ENCODE measurements at places on chromosomes 4 and X.

- DNase-seq, result no peak
Measured at GRCh38 chrX:118347736-118348135, 1.8 kb downstream of the WDR44 start.

DNA sequence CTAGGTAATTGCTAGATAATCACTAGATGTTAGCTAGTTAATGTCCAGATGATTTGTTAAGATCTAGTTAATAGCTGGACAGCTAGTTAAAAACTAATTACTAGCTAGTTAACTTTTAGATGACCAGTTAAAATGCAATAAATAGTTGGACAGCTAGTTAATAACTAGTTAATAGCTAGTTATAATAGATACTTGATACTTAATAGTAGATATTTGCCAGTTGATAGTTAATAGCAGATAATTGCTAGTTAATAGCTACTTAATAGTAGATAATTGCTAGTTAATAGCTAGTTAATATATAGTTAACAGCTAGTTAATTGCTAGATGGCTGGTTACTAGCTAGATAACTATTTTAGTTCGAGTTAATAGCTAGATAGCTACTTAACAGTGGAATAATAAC lies 631.4 kb upstream of the CT83 start:
- DNase-seq, result no peak

- no peak for DNase-seq
Measured at GRCh38 chr4:11495291-11495690, 66.6 kb upstream of the HS3ST1 start.

- DNase-seq, result no peak
Measured at GRCh38 chr4:150960818-150961217, 54.3 kb downstream of the LRBA start.

DNA sequence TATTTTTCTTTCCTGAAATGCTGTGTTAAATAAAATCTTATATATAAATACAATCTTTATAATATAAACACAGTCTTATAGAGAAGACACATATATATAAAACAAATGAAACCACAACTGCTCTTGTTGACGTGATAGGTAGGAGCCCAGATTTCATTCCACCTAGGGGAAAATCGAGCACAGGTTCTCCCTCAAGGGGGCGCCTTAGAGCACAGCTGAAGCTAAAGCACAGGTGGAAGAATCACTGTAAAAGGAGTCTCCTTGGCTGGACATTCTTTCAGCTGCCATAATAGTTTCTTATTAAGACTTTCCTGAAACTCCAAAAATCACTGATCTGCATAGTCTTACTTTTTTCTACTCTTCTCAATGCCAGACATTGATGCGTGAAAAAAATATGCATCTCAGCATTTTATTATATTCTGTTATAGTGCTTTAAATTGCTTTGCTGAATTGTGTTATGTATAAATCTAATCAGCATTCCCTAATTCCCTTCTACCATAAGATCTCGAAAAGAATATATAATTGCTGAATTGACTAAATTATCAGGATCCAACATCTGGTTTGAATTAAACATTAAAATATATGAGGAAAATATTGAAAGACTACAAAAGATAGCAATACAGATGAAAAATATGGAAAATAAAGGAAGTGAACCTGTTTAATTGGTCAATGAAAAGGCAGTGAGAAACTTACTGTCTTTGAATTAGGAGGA lies 25.5 kb upstream of the RXFP1 start:
- no peak for DNase-seq

GRCh38 chrX:19611636-19612376 lies 96.5 kb upstream of the MAP3K15 start:
- DNase-seq, result no peak

DNA sequence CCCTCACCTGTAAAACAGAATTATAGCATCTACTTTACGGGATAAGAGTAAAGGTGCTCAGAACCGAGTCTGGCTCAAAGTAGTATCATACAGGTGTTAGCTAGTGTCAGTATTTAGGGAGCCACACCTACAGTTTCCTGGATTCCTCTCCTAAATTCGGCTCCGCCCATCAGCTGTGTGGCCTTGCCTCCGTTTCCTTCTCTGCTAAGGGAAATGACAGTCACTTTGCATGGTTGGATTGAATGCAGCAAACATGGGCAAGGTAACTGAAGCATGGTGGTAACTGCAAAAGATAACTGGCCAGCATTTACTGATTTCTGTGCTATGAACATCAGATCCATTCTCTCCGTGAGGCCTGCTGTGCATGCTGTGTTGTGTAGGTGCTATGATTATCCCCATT lies 2.8 kb downstream of the PPP1R3F start:
- no peak for DNase-seq

DNA sequence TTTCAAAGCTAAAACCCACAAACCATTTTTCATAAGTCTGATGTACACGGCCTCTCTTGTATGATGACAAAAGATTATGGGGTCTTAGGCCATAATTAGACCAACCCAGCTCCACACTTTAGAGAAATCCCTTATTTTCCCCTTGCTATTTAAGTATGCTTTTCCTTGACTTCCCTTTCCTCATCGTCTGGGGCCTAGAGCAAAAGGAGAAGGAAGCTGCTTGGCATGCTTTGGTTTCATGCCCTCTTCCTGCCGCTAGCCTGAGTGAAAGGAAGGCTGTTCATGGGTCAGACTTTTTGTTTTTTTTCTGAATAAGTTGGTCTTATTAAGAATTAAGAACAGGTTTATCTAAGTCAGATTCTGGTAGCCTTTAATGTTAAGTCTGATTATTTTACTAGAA lies 10.6 kb upstream of the RASGEF1B start:
- no peak for DNase-seq

DNA sequence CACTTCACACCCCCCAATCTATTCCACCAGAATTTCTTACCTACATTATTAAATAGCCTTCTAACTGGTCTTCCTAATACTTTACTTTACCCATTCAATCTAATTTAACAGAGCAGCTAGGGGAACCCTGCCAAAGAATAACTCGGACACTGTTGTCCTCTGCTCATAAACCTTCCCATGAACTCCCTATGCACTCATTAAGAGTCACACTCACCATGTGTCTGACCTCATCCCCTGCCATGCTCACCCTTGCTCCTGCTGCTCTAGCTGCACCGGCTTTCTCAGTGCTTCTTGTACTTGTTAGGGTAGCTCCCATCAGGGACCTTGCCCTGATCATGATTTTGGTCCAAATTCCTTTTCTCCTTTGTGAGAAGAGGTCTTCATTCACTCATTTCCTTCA lies 54.6 kb upstream of the GUCY1A1 start:
- no peak for DNase-seq

GRCh38 chr4:127251423-127251822 lies 381.3 kb upstream of the INTU start:
- no peak for DNase-seq

DNA sequence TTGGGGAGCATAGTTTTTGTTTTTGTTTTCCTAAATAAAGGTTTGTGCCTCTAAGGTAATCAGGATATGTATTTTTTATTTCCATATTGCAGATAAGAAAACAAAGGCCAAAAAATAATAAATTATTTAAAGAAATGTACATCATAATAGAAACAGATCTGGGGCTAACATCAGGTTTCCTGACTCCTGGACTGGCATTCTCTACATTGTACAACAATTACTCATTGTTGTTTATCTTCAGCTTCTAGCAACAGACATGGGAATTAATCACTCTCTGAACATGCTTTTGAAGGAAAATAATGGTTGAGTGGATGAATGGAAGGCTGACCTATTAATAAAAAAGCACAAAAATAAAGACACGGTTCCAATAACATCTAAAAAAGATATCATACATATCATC lies 146.2 kb downstream of the KCNIP4 start:
- no peak for DNase-seq

GRCh38 chrX:144586756-144587155 lies 660.5 kb upstream of the SPANXN1 start:
- no peak for DNase-seq

DNA sequence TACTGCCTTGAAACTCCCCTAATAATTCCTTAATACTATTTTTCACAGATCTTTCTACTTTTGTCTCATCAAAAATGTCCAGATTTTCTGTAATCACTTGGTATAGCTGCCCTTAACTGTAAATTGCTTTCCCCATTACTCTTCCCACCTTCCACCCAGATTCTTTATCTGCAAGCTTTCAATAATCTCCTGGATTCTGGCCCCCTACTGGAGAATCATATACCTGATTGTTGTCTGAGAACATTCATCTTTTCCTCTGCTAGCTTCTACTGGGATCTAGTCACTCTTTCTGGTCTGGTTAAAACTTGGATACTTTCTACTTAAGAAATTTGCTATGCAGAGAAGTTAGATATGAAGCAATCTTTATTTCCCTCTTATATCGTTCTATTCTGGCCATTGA lies 552.6 kb downstream of the PCDH19 start:
- no peak for DNase-seq

- DNase-seq, result no peak
Measured at GRCh38 chr4:41257257-41257901, 651 bp downstream of the UCHL1 start.

DNA sequence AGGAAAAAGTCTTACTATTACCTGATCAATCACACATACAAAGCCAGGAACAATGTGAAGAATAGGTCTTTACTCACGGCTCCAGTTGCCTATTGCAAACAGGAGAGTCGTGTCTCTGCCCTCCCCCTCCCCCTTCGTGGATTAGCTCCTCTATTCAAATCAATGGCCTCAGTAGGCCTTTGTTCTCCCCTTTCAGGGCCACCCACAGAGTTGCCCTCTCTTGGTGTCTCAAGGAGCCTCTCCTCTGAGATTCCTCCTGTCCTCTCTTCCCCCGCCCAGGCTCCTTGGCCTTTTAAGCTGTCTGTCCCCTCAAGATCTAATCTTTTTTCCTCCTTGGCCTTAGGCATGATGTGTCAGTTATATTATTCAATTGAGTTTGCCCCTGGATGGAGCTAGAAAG lies 107.2 kb upstream of the NALF2 start:
- no peak for DNase-seq

GRCh38 chr4:55507612-55508011 lies 39.1 kb downstream of the CLOCK start:
- DNase-seq, result no peak

DNA sequence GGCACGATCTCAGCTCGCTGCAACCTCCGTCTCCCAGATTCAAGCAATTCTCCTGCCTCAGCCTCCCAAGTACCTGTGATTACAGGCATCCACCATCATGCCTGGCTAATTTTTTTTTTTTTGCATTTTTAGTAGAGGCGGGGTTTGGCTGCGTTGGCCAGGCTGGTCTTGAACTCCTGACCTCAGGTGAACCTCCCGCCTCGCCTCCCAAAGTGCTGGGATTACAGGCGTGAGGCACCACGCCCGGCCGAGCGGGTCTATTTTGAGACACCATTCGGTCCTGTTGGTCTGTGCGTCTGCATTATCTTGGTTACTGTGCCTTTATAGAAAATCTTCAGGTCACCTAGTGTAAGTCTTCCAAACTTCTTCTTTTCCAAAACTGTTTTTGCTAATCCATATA lies 21.7 kb upstream of the RGS12 start:
- no peak for DNase-seq

GRCh38 chr4:176499518-176499917 lies 179.8 kb downstream of the SPCS3 start:
- no peak for DNase-seq

GRCh38 chr4:168092176-168092712 lies at the start of gene ANXA10:
Gene ANXA10, plus strand, starts transcription at chr4:168092537. Its CDS starts 164 bp downstream, at chr4:168092701.
- no peak for DNase-seq

DNA sequence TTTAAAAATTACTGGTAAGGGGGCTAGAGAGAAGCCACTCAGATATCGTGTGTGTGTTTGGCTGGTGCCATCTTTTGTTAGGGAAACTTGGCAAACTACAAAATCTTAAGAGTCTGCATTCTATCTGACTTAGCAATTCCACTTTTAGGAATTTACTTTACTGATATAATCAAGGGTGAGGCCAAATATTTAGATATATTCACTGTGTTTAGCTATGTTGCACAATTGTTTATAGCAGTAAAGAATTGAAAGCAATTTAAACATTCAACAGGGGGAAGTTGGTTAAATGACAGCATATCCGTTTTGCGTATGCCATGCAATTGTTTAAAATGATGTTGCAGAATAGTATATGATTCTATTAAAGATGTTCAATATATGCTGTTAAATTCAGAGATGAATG lies 6.4 kb upstream of the HERC3 start:
- no peak for DNase-seq

GRCh38 chrX:110341189-110342035 lies 17.2 kb upstream of the RTL9 start:
- no peak for DNase-seq

DNA sequence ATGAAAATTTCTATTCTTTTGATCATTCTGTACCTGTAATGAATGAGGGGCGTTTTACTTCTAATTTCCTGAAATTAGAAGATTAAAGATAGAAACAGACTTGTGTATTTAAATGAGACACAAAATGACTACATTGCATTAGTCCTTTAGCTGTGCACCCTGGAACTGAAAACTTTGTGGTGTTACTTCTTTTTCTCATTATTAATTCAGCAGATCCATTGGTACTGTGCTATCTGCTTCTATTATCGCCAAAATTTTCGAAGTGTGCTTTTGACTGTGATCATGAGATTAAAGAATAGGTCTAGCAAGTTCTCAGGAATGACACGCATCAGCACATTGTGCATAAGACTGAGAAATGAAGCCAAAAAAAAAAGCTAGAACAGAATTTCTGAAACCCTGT lies 1938.9 kb upstream of the TENM3 start:
- DNase-seq, result no peak

GRCh38 chr4:6043188-6043587 lies 25.0 kb upstream of the C4orf50 start:
- DNase-seq, result no peak

- no peak for DNase-seq
Measured at GRCh38 chrX:38805432-38806389, 4.5 kb downstream of the MID1IP1 start.

DNA sequence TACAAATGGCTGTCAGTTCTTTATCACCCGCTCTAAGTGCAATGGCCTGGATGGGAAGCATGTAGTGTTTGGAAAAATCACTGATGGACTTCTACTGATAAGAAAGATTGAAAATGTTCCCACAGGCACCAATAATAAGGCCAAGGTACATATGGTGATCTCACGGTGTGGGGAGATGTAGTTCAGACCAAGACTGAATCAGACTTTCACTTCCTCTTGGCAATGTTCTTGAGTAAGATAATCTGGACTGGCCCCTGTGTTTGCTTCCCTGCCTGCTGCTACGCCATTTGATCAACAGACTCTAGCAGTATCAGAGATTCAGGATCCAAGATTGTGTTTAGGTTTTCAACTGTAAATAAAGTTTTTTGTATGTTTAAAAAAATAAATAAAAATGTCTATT lies 682.2 kb upstream of the AMOT start:
- no peak for DNase-seq

- no peak for DNase-seq
Measured at GRCh38 chr4:3268395-3269104, 19.6 kb downstream of the MSANTD1 start.

GRCh38 chr4:131488772-131489171 lies 1660.3 kb upstream of the PCDH10 start:
- no peak for DNase-seq

GRCh38 chrX:9937761-9938160 lies 29.4 kb upstream of the CLDN34 start:
- DNase-seq, result no peak

DNA sequence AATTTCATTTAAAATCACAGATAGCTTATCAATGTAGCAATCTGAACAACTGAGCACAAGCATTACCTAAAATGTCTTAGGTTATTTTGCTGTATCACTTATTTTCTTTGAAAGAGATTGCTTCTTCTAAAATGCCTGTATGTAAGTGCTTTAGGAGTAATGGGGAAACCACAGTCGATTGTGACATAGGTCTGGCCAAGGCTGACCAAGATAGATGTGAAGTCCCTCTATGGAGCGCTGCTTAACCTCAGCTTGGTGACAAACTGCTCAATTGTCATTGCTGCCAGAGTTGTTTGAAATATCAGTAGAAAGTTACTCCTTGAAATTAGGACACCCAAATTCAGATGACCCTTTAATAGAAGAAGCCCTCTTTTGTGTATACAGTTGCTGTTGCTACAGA lies 401.9 kb upstream of the NDST4 start:
- DNase-seq, result no peak

Measured in activated CD8-positive, alpha-beta memory T cell treated with anti-CD3 and anti-CD28 coated beads for 4 hours (primary cell).